ENCODE measurements at places on chromosomes 6 and 20. TPM values are rescaled to one million over a fixed set of nuclear protein-coding genes. Genes with fewer than 3 reads are reported as not detected.

The RIPOR3 gene
- total RNA-seq: 0.27 TPM

The LHFPL5 gene
- not detected for total RNA-seq

The ADNP gene
- 14.7 TPM for total RNA-seq

The TRAPPC3L gene
- total RNA-seq: not detected

The DDX43 gene
- not detected for total RNA-seq

The PPP1R16B gene
- total RNA-seq: under 0.01 TPM

The RAD21L1 gene
- total RNA-seq: 0.63 TPM

The OVOL2 gene
- 1.0 TPM for total RNA-seq

The DNAH8 gene
- total RNA-seq: not detected

The SMIM26 gene
- 85.6 TPM for total RNA-seq

The HACE1 gene
- 14.6 TPM for total RNA-seq

The TFAP2D gene
- not detected for total RNA-seq

The MRPL14 gene
- total RNA-seq: 149 TPM

The GNAS-AS1 gene
- 1.3 TPM for total RNA-seq

The B3GALT4 gene
- 1.9 TPM for total RNA-seq

The SLC17A9 gene
- total RNA-seq: 0.91 TPM

The PPP1R14C gene
- total RNA-seq: 17.5 TPM

The RAET1L gene
- 0.36 TPM for total RNA-seq

The HAO1 gene
- not detected for total RNA-seq

The NXT1 gene
- 81.5 TPM for total RNA-seq

The TRIM10 gene
- not detected for total RNA-seq

The HEY2 gene
- total RNA-seq: 0.77 TPM

The PRSS35 gene
- total RNA-seq: not detected

The IL17F gene
- not detected for total RNA-seq

The KHDC1L gene
- total RNA-seq: not detected

The ANKRD66 gene
- total RNA-seq: not detected

The SNTA1 gene
- total RNA-seq: 3.2 TPM

The IMPG1 gene
- not detected for total RNA-seq

The RBM38 gene
- total RNA-seq: 14.6 TPM

The FILIP1 gene
- 0.40 TPM for total RNA-seq

The DDO gene
- 1.2 TPM for total RNA-seq

The PDYN gene
- not detected for total RNA-seq

The NPBWR2 gene
- total RNA-seq: not detected

The LAMP5 gene
- not detected for total RNA-seq

The CLDN20 gene
- 0.54 TPM for total RNA-seq

The VPS16 gene
- total RNA-seq: 29.8 TPM

The CRIP3 gene
- total RNA-seq: not detected

The LINC00237 gene
- total RNA-seq: not detected

The RBPJL gene
- total RNA-seq: not detected

The MLIP gene
- total RNA-seq: not detected

The RGS17 gene
- 8.7 TPM for total RNA-seq

The FNDC1 gene
- under 0.01 TPM for total RNA-seq

The TGM3 gene
- total RNA-seq: not detected

All from Daoy (cell line).